Left colon (tissue), 2 donors: ENCODE measurements at places on chromosomes 2 and 18. TPM values are rescaled to one million over a fixed set of nuclear protein-coding genes. Genes with fewer than 3 reads are reported as not detected.

GRCh38 chr18:12438257-12438656 is 30.5 kb downstream of the PRELID3A start:
- DNase-seq = no peak

The OTOS gene
- total RNA-seq = not detected

- no peak for DNase-seq
These were observed 35.2 kb downstream of the TRPM8 start for GRCh38 chr2:233952335-233952734.

DNA sequence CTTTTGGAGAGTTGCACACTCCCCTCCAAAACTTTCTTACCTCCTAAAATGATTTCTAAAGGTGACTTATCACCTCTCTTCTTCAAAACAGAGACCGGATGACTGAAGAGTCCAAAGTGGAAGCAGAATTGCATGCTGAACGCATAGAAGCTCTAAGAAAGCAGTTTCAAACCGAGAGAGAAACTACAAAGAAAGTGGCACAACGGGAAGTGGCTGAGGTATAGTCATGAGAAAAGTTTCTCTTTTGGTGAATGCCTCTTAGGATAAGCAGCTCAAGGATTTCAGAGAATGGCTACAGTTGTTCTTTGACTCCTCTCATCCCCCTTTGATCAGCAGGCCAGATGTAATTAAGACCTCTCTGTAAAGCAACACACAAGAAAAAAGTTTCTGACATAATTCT is 73.6 kb downstream of the GTF3C3 start:
- no peak for DNase-seq

- no peak for DNase-seq
These were observed 816.8 kb downstream of the CPS1 start for GRCh38 chr2:211373203-211373602.

- DNase-seq = no peak
These were observed 80.1 kb upstream of the NPAS2 start for GRCh38 chr2:100739735-100740432.

- DNase-seq = peak; percentile 22
These were observed 60.7 kb upstream of the KIF5C start for GRCh38 chr2:148814143-148814859.

The REL gene
- total RNA-seq = 16.2 TPM

The ALLC gene
- total RNA-seq = not detected

The CDK5R2 gene
- total RNA-seq = 0.37 TPM

The NT5DC4 gene
- total RNA-seq = not detected

The PLEKHM3 gene
- 10.4 TPM for total RNA-seq

DNA sequence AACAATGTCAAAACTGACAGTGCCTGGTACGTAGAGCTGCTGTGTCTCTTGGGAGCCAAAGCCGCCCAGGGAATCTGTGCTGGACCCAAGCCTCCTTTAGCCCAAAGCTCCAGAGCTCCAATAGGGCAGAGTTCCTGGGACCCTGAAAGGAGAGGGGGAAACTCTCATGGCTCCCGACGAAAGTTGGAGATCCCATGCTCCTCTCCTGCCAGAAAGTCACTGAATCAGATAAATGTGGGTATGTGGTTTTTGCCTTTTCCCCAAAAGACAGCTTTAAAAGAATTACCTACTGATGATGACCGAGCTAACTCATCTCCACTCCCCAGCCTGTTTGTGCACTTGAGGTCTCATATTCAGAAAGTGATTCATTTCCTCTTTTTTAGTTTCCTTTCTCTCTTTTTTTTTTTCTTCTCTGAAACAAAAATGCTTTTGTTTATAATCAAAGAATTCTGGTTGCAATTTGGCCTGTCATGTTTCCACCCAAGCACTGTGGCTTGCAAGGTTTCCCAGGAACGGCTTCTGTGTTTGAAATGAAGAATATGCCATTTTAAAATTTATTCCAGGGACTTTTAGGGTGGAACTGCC is 14.1 kb upstream of the PMAIP1 start:
- no peak for DNase-seq

DNA sequence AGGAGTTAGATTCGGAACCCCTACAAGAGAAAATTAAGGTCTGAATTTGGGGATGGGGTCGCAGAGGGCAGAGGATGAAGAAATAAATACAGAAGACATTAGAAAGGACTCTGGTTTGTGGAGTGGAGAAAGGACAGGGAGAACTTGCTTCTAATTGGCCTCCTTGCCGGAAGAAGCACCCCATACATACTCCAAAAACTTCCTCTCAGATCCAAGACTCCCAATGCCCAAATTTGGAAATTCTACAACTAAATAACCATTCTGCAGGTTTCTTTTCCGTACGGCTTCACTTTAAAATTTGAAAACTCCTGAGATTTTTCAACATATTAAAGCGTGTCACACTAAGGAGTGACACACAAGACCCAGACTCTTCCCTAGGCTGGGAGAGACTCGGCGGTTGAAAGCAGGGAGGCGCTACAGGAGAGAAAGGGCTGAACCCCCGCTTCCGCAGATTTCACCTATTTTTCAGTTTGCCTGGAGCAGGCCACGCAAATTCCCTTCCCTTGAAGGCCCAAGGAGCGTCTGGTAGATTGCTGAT is 478 bp downstream of the CLHC1 start:
- no peak for DNase-seq

GRCh38 chr2:58930537-58930936 is 689.4 kb upstream of the FANCL start:
- no peak for DNase-seq

The EML6 gene
- total RNA-seq = 6.8 TPM

DNA sequence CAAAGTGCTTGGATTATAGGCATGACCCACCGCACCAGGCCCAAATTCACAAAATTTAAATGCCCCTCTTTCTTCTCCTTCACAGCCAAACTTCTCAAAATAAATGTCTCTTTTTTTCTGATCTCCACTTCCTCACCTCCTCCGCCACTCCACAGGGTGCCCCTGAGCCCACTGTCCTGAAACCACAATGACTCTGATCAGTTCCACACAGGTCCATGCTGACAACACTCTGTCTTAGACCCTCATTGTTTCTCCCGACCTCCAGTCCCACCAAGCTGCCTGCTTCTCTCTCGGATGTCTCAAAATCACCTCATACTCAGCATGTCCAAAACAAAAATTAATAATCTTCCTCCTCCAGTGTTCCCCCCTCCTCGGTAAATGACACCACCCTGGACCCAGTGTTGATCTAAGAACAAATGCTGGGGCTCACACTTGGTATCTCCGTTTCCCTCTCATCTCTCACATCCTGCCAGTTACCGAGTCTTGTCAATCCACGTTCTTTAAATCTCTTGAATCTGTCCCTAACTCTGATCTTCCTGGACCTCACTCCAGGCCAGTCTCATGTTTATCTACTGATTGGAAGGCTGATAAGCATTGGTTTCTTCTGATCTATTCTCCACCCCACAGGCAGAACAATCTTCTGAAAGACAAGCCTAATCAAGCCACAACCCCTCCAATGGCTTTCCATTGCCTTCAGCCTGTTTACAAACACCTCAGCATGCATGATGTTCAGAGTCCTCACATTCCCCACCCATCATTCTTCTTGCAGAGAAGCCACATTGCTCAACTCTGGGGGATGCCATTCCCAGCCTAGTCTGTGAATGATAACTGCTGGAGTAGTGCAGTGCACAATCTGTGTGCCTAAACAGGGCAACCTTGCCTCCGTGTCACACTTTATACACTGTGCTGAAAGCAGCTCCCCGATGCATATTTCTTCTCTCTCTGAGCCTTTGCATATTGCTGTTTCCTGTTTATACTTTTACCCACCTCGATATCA is 12.4 kb upstream of the ANKRD44 start:
- DNase-seq = no peak
